Central memory CD4-positive, alpha-beta T cell (primary cell): ENCODE measurements at places on chromosomes 6 and 20.
A peak's percentile ranks its signal among the peaks of the same experiment; 100 is the strongest.

- no peak for DNase-seq
These were observed 11.4 kb upstream of the RAMACL start for GRCh38 chr6:166597711-166598440.

- DNase-seq = no peak
These were observed 116.4 kb downstream of the KIF6 start for GRCh38 chr6:39608652-39609345.

DNA sequence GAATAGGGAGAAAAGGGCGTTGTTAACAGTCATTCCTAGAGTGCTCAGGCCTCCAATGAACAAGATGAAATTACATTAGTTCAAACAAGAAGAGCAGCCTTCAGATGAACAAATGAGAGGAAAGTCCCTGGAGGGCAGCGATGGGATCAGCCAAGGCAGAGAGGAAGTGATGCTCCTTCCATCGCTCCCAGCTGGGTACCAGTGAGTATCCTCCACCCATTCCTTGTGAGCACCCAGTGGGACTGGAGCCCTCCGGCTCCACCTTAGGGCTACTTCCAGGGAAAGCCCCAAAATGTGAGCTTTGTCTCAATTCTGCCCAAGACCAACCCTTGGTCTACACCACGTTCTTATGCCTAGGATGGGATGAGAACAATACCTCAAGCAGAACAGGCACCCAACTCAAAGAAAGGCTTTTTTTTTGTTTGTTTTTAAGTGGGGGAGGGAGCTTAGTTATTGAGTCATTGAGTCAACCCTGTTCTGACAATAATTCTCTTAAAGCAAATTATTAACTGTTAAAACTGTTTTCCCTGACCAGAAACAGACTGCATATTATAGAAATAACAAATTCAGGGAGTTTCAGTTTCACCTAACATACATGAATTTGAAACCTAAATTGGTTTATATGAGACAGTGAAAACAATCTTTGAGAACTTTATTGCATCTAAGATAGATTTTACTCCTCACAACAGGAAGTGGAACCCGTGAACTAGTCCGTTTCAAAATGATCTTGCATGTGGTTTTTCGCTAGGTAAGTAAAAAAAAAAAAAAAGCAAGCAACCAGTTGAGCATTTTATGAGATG, 106.9 kb downstream of the IPCEF1 start:
- peak; percentile 74 for DNase-seq

DNA sequence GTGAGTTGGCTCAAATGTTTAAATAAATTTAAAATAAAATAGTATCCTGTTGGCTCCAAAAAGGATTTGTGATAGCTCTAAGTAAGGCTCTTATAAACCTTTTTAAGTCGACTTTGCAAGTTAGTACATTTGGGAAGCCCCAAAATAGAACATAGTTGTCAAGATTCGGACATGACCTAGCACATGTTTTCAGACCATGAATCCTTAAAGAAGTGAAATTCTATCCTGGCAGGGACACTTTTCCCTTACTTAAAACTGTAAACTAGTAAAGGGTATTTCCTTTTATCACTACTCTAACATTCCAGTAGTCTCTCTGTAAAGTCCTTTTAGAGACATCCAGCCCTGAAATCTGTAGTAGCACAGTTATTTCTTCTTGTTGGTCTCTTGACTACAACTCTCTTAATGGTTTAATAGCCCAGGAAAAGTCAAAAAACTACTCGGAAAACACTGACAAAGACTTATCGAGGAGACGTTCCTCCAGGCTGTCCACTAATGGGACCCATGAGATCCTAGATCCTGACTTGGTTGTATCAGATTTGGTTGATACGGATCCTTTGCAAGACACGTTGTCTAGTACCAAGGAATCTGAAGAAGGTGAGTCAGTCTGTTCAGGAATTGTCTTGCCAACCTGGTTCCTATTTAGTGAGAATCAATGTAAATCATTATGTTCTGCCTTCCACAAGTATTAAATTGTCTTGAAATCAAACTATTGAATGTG, 83.6 kb downstream of the SCAND1 start:
- DNase-seq = no peak

DNA sequence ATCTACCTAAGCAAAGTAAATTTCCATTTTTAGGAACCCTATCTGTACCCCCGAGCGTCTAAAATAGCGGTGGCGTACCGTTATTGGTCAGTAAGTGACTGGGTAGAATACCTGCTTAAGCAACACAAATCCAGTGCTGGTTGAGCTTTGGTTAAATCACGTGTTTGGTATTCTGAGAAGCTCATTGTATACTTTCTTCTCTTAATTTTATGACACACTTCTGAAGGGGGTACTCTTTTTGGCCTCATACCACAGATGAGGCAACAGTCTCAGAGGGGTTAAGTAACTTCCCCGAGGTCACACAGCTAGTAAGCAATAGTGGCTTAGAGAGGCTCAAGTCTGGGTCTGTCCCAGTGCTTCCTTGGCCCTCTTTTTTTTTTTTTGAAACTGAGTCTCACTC, 151.2 kb downstream of the TFAP2C start:
- no peak for DNase-seq
